ENCODE measurements at places on chromosomes 3 and 15.
A peak's percentile ranks its signal among the peaks of the same experiment; 100 is the strongest.

GRCh38 chr3:133443649-133444422 is 44.0 kb downstream of the BFSP2 start:
- DNase-seq, result no peak

GRCh38 chr3:135865553-135865952 is 100.0 kb upstream of the PPP2R3A start:
- no peak for DNase-seq

DNA sequence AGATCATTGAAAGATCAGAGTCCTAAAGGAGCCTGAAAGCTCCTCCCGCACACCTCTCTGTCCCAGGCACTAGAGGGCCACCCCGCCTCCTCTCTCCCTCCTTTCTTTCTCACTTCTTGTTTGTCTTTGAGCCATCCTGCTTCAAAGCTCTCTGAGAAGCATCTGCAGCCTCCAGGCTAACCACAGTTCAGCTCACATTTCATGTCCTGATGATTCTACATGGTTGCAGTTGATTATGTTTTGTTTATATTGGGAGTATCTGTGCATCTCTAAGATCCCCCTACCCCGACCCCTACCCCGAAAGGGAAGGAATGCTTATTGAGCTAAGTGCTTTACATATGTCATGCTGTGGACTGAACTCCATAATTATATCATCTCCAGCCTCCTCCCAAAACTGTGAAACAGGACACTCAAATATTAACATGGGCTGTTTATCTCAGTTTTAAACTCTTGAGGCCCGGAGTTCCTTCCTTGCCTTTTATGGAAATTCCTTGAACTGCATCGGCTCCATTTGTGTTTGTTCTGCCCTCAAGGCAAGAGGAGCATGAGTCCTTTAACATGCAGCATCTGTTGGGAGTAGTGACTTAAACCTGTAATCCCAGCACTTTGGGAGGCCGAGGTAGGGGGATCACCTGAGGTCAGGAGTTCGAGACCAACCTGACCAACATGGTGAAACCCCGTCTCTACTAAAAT is 30.9 kb downstream of the MGLL start:
- DNase-seq, result peak; percentile 17

GRCh38 chr3:97138914-97139541 is 324.6 kb downstream of the EPHA6 start:
- no peak for DNase-seq

DNA sequence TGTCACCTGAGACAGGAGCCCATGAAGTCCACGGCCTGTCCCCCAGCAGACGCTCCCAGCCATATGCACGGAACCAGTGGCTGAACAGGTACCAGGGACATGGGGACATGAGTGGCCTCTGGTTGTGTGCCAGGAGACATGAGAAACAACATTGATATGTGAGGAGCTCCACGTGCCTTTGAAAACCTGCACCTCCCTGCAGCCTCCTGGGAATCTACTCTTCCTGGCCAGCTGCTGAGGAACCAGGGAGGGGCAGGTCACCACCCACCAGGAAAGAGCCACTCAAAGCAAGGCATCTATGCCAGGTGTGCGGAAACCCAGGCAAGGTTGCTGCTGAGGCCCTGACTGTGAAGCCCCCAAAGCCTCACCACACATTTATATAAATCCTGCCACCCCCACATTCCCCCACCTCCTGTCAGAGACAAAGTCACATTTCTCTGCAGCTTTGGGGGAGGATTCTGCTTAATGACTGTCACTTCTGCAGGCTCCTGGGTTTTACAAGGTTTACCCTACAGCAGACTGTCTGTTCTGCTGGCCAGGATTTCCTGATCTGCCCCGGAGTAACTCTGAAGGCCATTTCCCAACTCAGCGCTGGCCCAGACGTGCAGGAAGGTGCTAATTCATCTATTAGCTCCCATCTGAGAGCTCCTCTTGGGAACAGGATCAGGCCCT is 110.8 kb downstream of the ADCY5 start:
- no peak for DNase-seq

DNA sequence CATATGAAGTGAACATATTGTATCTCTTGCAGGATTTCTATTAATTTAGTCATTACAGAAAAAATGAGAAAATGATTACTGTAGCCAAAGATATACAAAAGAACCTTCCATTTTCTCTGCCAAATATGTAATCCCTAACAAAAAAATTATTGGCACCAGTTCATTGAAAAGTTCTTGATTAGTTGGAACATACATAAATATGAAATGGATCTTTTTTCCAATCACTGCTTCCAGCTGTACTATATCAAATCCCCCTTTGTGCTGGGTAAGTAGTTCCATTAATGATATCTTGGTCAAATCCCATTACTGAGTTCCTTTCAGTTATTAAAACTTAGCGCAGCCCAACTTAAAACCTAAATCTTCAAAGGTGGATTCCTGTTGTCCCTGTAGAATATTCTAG is 263.8 kb downstream of the SLC9A9 start:
- no peak for DNase-seq

DNA sequence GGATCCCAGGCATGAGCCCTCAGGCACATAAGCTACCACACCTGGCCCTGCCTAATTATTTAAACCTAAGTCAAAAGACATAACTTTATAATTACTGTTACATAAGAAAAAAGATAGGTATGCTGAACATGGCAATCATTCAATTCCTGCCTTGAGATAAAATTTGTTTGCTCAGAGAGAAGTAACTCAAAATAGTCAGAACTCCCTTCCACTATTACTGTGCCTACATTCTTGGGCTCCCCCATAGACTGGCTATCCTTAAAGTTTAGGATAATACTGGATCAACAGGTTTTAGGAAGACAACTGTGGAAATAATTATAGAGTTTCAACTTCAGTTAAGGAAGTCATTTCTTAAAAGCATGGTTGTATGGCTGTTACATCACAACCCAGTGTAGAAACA is 9.9 kb downstream of the WDR53 start:
- no peak for DNase-seq

DNA sequence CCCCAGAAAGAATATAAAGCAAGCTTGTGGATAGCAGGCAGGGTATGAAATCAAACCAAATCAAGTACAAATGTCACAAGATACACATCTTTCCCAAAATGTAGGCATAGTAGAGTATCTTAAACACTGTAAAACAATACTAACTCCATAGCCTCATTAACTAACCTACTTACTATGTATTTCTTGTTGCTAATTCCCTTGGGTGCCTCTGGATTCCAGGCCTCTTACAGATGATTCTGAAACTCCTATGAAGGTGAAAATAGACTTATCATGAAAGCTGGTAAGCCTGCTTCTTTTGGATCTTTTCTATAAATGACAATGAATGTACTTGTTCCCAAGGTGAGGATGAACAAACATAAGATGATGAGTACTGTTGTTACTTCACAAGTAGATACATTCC is 93.8 kb downstream of the FRMD5 start:
- DNase-seq, result no peak

DNA sequence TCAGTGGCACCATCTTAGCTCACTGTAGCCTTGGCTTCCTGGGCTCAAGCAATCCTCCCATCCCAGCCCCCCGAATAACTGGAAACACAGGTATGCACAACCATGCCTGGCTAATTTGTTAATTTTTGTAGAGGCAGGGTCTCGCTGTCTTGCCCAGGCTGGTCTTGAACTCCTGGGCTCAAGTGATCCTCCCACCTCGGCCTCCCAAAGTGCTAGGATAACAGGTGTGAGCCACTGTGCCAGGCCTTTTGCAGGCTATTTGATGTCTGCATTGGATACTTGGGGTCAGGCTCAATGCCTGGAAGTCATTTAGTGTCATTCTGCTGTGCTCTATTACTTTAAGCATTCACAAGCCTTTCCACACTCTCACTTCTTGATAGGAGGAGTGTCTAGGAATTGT is 17.6 kb downstream of the LIMD1 start:
- no peak for DNase-seq

- no peak for DNase-seq
These were observed 50.9 kb downstream of the CCR3 start for GRCh38 chr3:46293035-46293724.

DNA sequence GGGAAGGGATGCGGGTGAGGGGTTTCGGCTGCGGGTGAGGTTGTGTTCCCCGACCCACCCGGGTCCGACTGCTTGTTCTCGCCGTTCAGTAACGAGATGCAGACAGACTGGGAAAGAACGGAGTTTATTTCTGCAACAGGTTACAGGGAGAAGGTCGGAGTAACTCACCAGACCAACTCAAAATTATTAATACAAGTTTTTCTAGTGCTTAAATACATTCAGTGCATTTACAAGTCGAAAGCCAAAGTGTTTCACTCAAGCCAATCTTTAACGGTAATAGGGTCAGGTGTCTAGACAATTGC is 492 bp upstream of the HIGD1A start:
- no peak for DNase-seq

Data from stimulated activated naive CD8-positive, alpha-beta T cell treated with anti-CD3 and anti-CD28 coated beads, Interleukin-15, Interleukin-2, amounts not matched to agents 100 U/mL and 50 U/mL, for 24 hours (primary cell).